Glutamatergic neuron (in vitro differentiated cells): ENCODE measurements at places on chromosomes 2 and 18.

DNA sequence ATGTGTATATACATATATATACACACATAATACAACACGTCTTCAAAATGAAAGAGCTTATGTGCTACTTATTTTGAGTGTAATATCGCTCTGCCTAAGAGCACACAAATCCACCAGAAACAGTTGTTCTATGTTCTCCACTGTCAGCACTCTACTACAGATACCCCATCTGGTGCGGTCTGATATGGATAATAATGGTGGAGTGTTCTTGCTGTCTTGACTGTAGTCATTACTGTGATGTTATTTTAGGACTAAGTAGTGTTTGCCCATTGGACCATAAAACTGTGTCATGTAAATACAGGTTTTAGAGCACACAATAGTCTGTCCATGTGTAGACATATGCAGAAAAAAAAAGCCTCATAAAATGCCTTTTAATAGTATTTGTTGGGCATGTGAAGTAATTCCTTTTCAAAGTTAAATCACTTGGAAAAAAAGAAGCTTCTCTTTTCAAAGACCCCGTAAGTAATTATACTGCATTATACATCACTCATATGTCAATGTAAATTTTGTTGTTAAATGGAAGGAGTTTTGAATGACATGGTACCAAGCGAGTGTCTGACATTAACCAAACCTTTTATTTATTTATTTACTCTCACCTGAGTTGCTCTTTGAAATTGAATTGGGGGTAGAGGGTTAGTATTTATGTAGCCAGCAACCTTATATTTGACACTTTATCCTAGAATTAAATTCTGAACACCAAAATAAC lies 1249.2 kb upstream of the ZEB2 start:
- DNase-seq = no peak

DNA sequence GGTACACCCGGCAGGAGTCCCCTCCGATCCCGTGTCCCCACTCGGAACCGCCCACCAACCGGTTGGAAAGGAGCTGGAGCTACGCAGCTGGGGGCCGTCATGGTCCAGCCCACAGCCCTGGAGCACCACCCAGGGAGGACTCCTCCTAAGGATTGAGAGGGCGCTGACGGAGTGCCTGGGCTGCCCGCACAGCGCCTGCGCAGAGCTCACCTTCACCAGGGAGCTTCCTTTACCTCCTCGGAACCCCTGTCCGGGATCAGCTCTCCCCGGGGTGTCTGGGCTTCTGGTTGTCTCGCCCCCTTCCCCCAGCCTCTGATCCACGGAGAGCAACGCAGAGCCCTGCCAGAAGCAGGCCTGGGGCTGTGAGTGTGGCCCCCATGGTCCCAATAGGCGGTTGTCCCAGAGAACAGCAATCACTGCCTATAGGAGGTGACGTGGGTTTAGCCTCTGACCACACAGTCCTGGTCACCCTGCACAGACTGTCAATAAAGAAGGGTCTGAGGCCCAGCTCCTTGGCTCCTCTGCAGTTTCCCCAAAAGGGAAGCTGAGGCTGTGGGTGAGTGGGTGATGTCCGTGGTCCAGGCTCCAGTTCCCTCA lies 14.6 kb downstream of the ALPG start:
- no peak for DNase-seq

GRCh38 chr2:231530099-231531011 lies at the start of gene NMUR1:
TSS of gene NMUR1 (minus strand) at chr2:231530445. CDS start at chr2:231530361, 84 bp downstream.
- peak; percentile 61 for DNase-seq

DNA sequence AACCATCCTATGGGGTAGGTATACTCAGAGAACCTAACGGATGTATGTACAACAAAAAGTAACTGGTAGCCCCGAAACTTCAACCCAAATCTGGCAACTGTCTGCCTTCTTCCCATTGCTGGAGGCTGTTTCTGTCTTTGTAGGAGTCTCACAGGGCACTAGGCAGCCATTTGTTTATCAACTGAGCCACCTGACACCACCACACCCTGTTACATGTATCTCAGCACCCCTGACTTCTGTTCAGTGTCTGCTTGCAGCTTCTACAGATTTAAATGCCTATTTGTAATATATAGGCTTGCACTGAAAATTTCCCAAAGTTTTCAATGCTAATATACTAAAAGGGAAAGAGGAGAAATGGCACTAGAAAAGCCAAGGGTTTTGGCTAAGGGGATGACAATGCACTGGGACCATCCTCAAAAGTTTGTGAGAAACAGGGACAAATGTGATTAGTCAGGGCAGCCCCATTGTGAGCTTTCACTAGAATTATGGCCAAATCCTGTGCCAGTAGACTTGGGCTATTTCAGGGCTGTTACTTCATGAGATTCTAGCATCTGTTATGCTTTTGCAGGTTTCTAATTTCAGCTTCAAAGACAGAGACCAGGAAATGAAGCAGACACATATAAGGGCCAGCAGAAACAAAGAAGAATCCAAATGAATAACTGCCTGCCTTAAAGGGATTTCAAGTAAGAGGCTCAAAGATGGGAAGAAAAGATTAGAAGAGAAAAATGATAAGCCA lies 103.3 kb downstream of the MYO5B start:
- DNase-seq = no peak

DNA sequence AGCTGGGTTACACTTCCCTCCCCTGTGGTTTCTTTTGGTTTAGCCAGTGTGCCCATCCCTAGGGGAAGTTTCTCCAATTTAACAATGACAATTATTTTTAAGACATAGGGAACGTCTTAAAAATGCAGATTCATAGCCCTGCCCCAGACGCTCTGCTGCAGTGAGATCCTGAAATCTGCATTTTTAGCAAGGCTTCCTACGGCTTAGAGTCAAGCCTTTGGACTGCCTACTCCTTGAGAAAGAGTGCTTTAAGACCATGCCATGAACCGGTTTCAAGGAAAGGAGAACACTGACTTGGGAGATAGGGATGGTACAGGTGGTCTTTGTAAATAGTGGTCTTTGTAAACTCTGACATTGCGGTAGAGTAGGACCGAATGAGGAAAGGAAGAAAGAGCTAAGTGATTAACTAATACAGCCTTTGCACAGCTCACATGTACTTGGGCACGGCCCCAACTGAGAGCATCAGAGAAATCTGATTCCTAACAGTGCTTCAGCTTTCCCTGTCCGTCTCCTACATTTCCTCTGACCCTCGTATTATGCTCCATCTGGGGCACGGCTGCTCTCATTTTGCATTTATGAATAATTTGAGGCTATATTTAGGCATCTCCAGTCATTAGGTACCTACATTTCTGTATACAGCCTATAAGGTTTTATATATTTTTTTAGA lies 217.6 kb upstream of the TANK start:
- no peak for DNase-seq

- no peak for DNase-seq
Measured at GRCh38 chr2:176595986-176596385, 326.7 kb downstream of the MTX2 start.

GRCh38 chr2:8223695-8224346 lies 458.0 kb upstream of the ID2 start:
- DNase-seq = no peak

DNA sequence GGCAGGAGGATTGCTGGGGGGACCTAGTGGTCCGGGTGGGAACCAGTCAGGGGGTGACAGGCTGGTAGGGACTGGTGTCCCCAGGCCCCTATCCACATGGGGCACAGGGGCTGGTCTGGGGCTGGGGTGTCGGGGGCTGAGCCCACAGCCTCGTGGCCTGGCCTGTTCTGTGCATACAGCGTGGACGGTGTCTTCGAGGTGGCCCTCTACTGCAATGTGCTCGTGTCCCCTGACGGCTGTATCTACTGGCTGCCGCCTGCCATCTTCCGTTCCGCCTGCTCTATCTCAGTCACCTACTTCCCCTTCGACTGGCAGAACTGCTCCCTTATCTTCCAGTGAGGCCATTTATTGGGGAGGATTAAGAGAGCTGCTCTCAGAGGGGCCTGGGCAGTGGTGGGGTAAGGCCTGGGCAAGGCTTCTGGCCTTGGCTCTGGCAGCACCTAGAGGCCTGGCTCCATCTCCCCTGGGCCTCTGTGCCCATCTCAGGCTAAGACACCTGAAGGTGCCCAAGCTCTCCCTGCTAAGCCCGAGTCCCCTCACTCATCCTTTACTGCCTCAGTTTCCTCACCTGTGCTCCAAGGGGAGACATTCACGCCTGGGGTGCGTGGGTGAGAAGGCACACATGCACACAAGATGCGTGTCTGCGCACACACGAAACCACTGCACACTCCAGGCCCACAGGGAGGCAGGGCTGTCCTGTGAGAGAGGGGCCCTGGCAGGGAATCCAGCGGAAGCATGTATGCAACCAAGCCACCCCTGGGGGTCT lies 1.9 kb downstream of the CHRNG start:
- DNase-seq = no peak

DNA sequence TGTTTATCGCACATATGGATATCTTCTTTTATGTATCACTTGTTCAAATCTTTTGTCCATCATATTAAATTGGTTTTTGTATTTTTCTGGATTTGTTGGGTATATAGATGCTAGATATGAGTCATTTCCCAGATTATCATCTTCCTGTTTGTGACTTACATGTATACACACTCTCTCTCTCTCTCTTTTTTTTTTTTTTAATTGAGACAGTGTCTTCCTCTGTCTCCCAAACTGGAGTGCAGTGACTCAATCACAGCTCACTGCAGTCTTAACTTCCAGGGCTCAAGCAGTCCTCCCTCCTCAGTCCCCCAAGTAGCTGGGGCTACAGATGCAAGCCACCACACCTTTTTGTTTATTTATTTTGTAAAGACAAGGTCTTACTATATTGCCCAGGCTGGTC lies 43.8 kb downstream of the XIRP2 start:
- DNase-seq = no peak

GRCh38 chr18:44895176-44895798 lies 214.6 kb downstream of the SETBP1 start:
- no peak for DNase-seq

DNA sequence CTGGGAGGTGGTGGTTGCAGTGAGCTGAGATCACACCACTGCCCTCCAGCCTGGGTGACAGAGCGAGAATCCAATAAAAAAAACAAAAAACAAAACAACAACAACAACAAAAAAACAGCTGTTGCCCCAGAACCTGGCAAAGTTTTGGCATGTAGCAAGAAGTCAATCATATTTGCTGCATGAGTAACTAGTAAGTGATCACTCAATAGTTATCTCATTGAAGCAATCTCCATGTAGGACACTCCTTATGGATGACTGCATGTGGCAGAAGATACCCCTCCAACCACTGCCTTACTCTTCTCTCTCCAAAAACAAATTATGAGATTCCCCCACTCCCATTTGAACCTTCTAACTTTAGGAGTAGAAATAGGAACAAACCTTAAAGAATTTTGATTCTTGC lies 113.7 kb downstream of the TTC27 start:
- DNase-seq = no peak

DNA sequence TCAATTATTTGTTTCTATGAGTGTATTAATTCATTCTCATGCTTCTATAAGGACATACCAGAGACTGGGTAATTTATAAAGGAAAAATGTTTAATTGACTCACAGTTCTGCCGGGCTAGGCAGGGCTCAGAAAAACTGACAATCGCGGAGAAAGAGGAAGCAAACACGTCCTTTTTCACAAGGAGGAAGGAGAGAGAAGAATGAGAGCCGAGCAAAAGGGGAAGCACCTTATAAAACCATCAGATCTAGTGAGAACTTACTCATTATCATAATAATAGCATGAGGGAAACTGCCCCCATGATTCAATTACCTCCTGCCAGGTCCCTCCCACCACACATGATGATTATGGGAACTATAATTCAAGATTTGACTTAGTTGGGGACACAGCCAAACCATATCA lies 294.0 kb downstream of the DSC3 start:
- no peak for DNase-seq

DNA sequence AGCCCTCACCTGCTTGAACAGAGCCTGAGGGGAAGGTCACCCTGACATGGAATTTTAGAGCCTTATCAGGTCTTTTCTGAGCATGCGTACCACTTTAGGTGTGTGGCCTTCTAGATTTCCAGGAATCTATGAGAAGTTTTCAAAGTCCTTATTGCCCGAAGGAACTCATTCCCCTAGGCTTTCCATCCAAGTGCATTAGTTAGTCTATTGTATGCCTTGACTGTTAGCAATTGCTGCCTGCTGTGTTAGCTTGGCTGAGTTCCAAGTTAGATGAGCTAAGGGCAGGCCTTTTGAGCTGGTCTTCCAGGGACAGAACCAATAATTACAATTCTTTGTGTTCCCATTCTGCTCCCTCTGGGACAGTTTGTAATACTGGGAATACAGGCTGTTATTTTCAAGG lies 30.8 kb upstream of the PUM2 start:
- no peak for DNase-seq

DNA sequence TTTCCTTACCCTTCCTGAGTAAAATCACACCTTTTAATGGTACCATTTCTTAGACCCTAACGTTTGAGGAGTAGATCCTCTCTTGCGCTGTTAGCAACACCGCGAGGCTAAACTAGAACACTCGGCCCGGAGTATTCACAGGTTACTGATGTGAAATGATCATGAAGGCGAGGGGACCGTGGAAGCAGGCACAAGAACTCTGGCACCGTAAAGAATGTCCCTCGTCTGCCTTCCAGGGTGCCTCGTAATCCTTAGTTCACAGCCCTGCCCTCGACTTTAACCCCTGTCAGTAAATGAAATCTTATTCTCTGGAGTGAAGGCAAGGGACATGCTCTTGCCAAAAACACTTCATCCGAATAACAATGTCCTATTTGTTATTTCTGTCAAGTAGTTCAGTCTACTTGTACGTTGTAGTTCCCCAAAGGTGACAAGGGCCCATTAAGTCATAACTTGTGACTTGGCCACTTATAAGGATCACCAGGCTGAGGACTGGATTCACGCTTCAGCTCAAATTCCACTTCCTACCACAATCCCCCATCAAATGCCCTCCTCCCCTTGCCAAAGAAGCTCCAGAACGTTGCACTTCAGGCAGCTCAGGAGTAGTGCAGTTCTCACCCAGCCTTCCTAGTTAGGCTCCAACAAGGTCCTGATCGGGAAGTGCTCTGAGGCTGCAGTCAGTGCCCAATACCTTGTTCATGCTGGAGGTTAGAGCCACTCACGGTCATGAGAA lies 43.3 kb upstream of the ITM2C start:
- DNase-seq = no peak

- DNase-seq = no peak
Measured at GRCh38 chr2:240162531-240162930, 22.1 kb upstream of the OTOS start.

DNA sequence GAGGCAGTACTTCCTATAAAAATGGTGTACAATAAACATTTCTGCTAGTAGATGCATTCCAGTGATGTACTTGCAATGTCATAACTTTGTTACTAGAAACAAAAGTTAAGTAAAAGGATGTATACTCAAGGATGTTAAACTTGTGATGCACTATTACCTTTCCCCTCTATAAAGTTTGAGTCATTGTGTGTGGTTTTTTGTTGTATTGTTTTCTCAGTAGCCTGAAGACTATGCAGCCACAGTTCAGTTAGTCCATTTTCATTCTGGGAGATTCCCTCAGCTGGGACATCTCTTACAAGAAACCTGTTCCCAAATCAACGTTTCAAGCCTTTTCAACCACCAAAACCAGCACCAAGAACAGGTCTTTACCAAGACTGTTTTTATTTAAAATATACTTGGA lies 5.6 kb downstream of the ATP5MC3 start:
- DNase-seq = no peak

GRCh38 chr18:56678836-56679565 lies 27.8 kb downstream of the WDR7 start:
- no peak for DNase-seq

- peak; percentile 54 for DNase-seq
Measured at GRCh38 chr2:206989311-206989710, 50.0 kb downstream of the CPO start.

GRCh38 chr2:60735496-60736250 lies 20.4 kb upstream of the PAPOLG start:
- peak; percentile 43 for DNase-seq
